ENCODE measurements at places on chromosomes 4 and X.

DNA sequence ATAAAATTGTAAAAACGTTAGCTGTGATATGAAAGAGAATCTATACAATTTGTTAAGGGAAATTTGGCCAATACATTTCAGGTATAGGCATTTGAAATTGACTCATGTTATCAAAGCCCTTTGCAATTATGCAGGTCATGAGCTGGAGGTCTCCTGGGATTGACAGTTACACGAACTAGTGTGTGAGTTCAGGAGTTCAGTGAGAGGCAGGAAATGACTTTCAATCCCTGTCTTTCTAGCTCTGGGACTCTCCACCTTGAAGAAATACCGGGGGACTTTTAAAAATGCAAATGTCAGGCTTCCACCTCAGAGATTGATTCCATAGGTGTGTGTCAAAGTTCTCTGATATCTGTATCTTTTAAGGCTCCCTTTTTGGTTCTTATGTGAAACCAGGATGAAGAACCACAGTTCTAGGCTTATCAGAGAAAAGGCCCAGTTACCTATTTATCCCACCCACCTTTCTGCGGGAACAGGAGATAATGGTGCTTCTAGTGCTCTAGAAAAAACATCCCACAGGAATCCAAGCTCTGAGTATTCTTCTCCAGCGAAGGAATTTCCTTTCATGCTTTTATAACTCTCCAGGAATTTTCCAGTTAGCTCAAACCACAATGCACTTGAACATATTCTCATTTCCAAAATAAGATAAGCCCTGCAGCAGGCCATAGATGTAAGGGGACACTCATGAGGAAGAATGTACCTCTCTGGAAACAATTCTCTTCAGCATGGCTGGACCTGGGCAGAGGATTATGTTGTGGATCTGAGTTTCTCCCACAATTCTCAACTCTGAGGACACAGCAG is 501.0 kb downstream of the IDS start:
- DNase-seq, result no peak

DNA sequence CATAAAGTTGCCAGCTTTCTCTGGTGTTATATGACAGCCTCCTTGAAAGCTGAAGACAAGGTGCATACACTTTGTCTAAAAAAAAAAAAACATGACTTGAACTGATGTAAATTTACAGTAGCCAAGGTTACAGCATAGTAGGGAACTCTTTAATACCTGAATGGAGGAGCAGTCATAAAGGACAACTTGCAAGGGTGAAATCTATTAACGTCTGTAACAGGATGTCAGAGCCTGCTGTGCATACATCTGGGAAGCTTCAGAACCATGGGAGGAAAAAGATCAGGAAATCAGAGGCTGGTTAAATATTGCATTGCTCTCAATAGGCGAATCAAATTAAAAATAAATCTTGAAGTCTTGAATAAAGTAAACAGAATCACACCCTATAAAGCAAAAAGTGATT is 484.0 kb upstream of the CTSO start:
- no peak for DNase-seq

DNA sequence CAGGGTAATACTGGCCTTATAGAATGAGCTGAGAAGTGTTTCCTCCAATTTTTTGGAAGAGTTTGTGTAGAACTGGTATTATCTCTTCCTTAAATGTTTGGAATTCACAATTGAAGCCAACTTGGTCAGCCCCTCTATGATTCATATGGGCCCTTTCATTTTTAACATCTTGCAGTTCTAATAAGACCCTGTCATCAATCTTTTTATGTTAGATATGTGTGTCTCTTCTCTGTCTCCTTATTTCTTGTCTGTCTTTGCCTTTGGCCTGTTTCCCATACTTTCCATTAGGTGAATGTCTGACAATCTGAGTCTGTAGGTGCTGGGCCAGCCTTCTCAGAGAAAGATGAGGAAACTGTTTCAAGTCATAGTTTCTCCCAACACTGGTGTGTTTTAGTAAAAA is 88.7 kb downstream of the SLC16A2 start:
- DNase-seq, result no peak

DNA sequence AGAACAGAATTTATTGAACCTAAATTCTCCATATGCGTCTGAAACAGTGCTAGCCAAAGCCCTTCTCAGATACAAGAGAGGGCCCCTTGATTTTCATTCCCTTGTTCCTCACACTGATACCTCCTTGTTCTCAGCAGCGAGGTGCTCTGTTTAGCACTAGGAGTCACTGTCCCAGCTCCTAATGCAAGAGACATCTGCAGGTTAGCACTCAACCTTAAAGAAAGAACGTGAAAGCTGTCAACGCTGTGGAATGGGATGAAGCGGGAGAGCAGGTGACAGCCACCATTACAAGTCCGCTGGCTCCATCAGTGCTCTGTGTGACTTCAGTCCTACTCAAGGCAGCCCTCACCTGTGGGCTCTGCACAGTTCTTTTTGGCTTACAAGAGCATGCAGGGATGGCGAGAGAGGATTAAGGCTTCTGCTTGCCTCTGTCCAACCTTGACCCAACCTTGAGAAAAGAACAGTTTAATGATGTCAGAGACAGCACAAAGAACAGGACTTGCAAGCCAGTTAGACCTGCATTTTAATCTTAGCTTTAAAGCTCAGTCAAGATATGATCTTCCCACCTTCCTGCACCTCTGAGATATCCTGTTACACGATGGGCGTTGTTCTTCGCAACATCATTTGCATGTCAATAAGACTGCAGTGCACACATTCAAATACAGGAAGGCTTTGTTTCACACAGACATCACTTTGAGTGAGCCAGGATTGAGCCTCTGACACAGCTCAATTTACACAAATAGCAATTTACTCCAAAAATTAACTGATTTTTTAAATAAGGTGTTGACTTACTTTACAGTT is 95.1 kb downstream of the ARSF start:
- no peak for DNase-seq

GRCh38 chr4:176302283-176303275 is 17.2 kb upstream of the SPCS3 start:
- no peak for DNase-seq

GRCh38 chrX:3548765-3549391 is 164.6 kb downstream of the PRKX start:
- DNase-seq, result no peak

GRCh38 chr4:106796876-106797275 is 239.2 kb downstream of the DKK2 start:
- no peak for DNase-seq

GRCh38 chrX:16458208-16458607 is 191.8 kb upstream of the S100G start:
- no peak for DNase-seq

- DNase-seq, result peak; percentile 42
These were observed 53.8 kb downstream of the ZFYVE28 start for GRCh38 chr4:2364654-2365053.

GRCh38 chr4:8162625-8163024 is 4.0 kb upstream of the ABLIM2 start:
- DNase-seq, result no peak

GRCh38 chr4:83329521-83330110 is 5.0 kb downstream of the HPSE start:
- no peak for DNase-seq

Data from stimulated activated CD8-positive, alpha-beta memory T cell treated with anti-CD3 and anti-CD28 coated beads, Interleukin-7, amount 100 ng/mL, for 48 hours (primary cell).